Urinary bladder (tissue), 4 donors: ENCODE measurements at places on chromosomes 11 and 22. TPM values are rescaled to one million over a fixed set of nuclear protein-coding genes. Genes with fewer than 3 reads are reported as not detected.

DNA sequence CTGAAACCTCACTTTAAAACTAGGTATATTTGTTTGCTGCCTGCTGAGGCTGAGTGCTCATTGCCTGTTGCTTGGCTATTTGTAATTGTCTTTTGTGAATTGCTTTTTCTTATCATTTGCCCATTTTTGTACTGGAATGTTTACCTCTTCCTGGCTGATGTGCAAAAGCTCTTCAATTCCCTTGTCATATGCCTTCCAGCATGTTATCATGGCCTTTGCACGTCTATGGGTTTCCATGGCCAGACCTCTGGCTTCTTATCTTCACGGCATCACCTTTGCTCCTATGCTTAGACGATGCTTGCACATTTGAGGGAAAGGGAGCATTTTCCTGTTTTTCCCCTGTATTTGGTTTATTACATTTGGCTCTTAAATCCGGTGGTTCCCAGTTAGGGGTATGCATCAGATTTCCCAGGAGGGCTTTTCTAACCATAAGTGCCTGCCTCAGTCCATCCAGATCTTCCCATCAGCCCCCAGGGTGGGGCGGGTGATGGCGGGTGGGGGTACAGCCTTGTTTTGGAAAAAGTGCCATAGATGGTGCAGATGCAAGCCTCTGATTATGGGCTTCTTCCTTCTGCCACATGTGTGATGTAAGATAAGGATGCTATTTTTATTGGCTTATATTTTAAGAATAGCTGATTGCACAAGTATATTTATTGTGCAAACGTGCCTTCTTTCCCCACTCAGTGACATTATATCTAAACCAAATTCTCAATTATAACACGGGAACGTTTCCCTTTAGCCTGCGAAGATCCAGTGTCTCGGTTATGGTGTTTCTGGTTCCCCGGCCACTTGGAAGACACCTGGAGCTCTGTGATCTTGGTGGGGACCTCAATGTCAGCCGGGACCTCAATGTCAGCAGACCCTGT is 70.6 kb upstream of the SEPTIN5 start:
- no peak for DNase-seq

DNA sequence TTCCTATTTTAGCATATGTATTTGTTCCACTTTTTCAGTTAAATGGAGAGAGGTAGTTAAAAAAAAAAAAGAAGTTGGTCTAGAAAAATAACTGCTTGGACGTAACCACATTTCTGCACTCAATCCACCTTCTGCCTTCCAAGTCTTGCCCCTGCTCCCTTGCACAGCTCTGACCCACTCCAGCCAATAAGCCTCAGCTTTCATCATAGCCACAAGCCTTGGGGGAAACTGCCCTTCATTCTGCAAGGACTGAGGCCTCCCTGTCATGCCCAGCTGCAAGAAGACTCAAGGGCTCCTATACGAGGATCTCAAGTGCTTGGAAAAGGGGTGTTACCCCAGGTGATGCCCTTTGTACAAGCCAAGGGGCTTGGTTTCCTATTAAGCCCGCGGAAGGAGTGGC is 36.0 kb upstream of the OAF start:
- no peak for DNase-seq

DNA sequence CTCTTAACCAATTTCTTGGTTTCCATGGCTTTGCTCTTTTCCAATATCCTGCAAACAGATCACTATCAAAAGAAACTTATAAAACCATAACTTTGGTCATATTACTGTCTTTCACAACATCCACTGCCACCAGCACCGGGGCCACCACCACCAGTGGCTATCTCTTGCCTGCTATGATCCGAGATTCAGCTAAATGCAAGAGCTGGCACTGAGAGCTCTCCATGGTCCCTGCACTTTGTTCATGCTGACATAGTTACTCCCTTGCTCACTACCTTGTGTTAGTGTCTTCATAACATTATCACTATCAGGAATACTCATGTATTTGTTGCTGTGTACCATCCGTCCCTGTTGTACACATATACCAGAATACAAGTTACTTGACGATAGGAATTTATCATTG is 299.0 kb downstream of the ETS1 start:
- no peak for DNase-seq

Gene LARGE1
- total RNA-seq, result 27.9 TPM

Gene TPBGL
- not detected for total RNA-seq

Gene PTPN5
- total RNA-seq, result 0.21 TPM

Gene CCDC88B
- 2.6 TPM for total RNA-seq

Gene NLRP14
- total RNA-seq, result 0.42 TPM

DNA sequence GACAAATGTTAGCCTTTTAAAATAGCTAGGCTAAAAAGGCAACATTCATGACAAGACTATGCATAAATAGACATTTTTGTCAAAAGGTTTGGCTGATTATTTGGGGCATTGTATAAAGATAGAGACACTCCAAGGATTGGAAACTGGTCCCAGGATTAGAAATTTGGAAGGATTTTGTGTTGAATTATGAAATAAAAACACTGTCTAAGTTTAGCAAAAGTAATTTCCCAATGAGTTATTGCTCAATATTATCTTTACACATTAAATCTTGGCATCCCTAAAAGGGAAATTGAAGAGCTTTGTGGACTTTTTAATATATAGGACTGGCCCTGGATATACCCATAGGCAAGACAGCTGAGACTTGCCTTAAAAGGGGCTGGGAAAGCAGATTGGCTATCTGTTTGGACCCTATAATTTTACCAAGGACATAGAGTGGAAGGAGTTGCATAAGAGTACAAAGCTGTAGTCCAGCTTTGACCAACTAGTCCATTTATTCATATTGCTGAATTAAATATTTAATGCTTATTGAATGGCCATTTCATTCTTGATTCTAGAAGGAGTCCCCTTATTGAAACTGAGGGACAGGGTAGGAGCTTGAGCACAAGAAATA is 382.7 kb downstream of the METTL15 start:
- no peak for DNase-seq

GRCh38 chr11:124937336-124937935 is 1.6 kb upstream of the HEPACAM start:
- DNase-seq, result no peak

DNA sequence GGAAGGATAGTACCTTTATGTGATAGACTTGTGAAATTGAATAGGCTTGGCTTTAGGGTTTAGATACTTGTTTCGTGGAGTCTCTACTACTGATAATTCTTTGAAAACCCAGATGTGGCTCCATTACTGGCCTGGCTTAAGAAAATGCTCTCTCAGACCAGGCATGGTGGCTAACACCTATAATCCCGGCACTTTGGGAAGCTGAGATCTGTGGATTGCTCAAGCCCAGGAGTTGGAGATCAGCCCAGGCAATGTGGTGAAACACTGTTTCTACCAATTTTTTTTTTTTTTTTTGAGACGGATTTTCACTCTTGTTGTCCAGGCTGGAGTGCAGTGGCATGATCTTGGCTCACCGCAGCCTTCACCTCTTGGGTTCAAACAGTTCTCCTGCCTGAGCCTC is 40.9 kb downstream of the ATG13 start:
- DNase-seq, result no peak

GRCh38 chr11:94107363-94107762 is 21.3 kb upstream of the PANX1 start:
- no peak for DNase-seq

- peak; percentile 4 for DNase-seq
Measured at GRCh38 chr11:15327786-15328231, 213.1 kb downstream of the INSC start.

Gene NLRP6
- total RNA-seq, result not detected

GRCh38 chr11:118283756-118284350 is 19.8 kb upstream of the MPZL2 start:
- DNase-seq, result no peak

GRCh38 chr11:92416971-92417725 is 192.5 kb downstream of the FAT3 start:
- DNase-seq, result no peak

DNA sequence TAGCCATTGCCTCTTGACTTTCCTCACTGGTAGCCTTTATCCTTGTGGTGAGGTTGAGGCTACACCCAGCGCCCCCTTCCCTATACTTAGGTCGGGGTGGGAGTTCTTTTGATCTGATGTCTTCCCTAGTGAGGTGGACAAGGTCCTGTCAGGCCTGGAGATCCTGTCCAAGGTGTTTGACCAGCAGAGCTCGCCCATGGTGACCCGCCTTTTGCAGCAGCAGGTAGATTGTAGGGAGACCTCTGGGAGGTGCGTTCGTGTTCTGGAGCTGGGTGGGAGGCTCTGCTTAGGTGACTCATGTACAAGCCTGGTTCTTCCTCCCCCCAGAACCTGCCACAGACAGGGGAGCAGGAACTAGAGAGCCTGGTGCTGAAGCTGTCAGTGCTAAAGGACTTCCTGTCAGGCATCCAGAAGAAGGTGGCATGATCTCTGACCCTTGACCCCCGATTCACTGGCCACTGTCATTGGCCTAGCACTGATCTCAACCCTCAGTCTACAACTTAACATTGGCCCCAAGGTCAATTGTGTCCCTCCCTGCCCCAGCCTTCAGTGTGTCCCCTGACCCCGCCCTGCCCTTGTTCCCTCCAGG is 4.9 kb downstream of the INPPL1 start:
- no peak for DNase-seq

Gene CNTF
- total RNA-seq, result 1.3 TPM

Gene OR5AK2
- not detected for total RNA-seq

Gene SLC22A25
- total RNA-seq, result not detected

GRCh38 chr11:68969386-68969785 is 11.4 kb downstream of the MRGPRD start:
- DNase-seq, result no peak

Gene MOV10L1
- 9.7 TPM for total RNA-seq

DNA sequence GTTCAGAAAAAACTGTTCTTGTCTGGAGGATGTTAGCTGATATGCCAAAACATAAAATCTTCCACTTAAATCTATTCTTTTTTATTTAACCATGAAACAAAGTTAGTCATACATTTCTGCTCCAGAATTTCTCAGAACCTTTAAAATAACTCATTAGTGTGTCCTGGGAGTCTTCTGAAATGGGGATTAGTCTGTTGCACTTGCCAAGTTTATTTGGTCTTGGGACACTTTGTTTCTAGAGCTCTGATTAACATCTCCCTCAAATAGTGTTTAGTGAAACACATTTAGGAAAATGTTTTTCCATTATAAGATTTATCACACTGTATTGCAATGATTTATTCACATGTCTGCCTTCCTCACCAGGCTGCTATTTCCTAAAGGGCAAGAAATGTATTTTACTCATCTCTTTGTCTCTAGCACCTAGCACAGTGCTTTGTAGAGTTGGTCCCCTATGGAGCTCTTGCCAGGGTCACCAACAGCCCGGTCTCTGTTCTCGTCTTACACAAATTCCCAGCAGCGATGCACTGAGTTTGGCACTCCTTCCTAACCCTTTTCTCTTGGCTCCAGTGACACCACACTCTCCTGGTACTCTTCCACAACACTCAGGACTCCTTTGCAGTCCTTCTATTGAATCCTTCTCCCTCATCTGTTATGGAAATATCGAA is 189.2 kb downstream of the CSNK2A3 start:
- DNase-seq, result no peak

GRCh38 chr11:126331286-126331685 is 24.2 kb upstream of the ST3GAL4 start:
- no peak for DNase-seq

GRCh38 chr22:35572556-35572955 is 31.9 kb downstream of the RASD2 start:
- DNase-seq, result no peak

GRCh38 chr11:122167100-122167499 is 51.1 kb upstream of the BLID start:
- DNase-seq, result no peak

DNA sequence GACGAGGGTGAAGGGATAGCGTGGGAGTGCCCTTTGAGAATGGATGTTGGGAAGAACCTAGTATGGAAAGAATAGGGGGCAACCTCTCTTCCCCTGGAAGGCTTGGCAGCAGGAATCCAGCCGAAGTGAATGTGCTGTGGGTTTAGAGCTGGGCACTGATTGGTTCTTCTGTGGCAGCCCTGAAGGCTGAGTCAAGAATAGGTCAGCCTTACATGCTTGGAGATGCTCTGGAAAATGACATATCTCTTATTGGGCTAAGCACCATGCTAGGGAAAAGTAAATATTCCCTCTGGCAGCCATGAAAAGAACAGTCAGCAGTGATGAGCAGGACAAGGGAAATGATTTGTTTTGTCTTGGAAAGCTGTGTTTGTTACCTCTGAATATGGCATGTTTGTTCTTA is 149.5 kb downstream of the COMMD9 start:
- no peak for DNase-seq

Gene TMEM9B
- total RNA-seq, result 30.0 TPM
